ENCODE measurements at places on chromosomes 4 and X. TPM values are rescaled to one million over a fixed set of nuclear protein-coding genes. Genes with fewer than 3 reads are reported as not detected.

Gene FGA
- under 0.01 TPM for total RNA-seq

Gene STK32B
- total RNA-seq: 2.1 TPM

Gene NWD2
- total RNA-seq: not detected

Gene ZNF157
- total RNA-seq: 0.28 TPM

Gene COL25A1
- total RNA-seq: 0.19 TPM

Gene PHOX2B
- total RNA-seq: not detected

Measured in regular cardiac myocyte (primary cell).